Activated CD4-positive, alpha-beta memory T cell treated with anti-CD3 and anti-CD28 coated beads for 36 hours (primary cell): ENCODE measurements at places on chromosomes 13 and 19.

GRCh38 chr13:47886314-47886713 lies 114.8 kb downstream of the SUCLA2 start:
- DNase-seq: no peak

DNA sequence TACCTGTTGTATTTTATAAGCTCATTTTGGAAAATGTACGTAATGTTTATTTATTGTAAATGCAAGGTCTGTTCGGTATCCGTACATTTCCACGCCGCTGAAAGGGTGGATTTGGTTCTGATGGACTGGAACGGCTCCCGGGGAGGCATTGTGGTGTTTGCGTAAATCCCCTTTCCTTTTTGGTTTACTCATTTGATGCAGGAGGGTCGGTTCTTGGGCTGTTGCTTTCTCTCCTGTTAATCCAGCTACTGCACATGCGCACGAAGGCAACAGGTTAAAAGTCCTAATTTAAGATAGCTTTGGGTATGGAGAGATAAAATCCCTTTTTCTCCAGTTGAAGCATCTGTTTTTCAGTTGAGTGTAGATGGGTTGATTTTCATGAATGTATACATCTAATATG lies 224.4 kb downstream of the TM9SF2 start:
- DNase-seq: no peak

DNA sequence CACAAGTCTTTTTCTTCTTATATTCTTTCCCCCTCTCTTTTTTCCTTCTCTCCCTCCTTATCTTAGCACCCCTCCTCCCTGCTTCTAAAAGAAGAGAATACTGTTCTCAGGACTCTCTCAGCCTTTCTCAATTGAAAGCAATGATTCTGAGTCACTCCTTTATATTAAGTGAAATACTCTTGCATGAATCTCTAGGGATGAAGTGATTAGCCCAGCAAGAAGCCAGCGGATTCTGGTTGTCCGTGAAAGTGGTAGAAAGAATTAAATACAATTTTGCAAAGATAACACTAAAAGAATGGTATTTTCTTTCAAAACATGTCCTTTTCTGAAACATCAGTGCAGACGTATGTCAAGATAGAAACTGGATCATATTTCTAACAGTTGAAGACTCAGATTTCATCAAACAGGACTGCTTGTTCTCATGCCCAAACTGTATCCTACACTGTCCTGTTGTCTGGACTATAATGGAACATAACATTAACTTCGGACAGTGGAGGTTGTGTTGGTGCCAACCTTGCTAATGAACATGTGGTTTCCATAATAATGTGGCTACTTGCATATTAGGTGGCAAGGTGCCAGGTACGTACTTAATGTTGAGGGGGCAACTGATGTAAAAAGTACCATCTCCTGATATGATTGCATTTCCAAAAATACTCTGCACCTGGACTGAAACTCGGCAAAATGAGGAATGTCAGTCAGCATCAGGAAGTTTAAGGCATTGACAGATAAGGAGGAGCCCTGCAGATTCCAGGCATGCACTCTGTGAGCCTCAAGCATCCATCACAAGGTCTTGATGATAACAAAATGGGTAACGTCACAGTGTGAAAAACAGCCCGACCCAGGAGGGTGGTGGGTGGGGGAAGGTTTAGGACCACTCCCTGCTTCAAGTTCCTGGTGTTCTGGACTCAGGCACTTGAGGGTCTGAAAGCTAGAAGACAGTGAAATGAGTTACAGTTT lies 357.2 kb downstream of the DLEU7 start:
- DNase-seq: no peak

- peak; percentile 47 for DNase-seq
Measured at GRCh38 chr13:30429721-30430694, 7.7 kb downstream of the UBE2L5 start.

DNA sequence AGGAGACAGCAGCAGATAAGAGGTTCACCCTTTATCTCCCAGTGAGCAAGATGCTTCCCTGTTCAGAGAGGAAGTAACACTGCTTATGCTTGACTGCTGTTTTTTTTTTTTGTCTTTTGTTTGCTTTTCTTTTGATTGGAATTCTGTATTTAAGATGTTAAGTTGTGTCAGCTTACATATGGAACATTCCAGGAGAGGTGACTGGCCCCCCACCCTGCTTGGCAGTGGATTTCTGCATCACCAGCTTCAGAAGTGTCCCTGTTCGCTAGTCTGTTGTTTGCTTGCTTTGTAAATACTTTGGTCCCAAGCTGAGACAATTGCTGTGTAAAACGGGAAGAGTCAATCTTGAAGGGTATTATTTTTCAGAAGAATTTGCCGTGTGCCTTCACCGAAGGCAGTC lies 43.0 kb downstream of the IFT88 start:
- no peak for DNase-seq

- DNase-seq: peak; percentile 54
Measured at GRCh38 chr19:48926909-48927308, 6.6 kb upstream of the DHDH start.

DNA sequence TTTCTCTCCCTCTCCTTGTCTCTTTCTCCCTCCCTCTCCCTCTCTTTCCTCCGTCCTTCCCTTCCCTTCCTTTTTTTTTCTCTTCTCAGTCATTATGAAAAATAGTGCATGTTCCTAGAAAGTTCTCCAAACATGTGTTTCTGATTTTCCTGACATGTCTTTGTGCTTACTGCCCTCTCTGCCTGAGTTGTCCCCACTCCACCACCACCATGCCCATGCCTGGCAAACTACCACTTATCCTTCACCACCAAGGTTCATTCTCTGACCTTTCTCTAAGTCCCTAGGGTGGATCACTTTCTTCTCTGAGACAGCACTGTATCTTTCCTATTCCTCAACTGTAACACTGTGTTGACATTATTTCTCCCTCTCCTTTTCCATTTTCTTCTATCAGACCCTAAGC lies 98.2 kb downstream of the LACC1 start:
- DNase-seq: no peak

DNA sequence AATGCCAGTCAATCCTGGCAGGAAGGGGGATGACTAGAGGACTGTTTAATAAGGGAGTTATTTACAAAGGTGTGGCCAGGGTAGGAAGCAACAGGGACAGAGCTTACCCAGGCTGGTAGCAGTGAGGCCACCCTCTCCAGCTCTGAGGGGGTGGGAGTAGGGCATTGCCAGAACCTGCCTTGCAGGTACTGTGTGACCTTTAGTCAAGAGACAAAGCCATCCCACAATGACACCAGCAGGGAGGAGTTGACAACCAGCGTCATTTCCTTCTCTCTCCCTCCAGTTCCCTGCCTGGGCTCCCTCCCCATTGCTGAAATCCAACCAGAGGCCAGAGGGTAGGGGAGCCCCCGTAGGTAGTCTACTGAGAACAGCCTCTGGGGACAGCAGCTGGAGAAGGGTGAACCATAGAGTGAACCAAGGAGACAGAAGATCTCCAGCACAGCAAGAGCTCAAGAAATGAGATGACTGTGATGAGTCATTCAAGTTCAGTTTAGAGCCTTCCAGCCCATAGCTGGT lies 33.3 kb upstream of the SPATA13 start:
- DNase-seq: peak; percentile 70

DNA sequence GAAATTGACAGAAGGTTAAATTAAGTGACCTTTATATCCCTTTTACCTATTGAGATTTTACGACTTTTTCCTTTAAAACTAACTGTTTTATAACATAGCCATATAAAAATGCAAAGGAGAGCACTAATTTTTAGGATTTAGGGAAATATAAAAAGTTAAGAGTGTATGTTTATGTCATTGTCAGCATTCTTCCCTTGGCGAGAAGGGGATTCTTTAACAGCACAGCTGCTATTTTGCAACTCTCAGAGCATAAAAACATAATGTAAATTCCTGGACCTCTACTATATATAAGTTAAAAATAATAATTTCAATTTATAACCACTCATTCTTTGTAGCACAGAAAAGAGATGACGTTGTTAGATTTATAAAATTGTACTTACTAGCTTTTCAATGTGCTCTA lies 363.2 kb downstream of the DACH1 start:
- DNase-seq: no peak
